ENCODE measurements at places on chromosomes 4 and X.

GRCh38 chr4:72418458-72418857, 150.6 kb downstream of the ADAMTS3 start:
- peak overlapping the region; percentile 43 for H3K27ac ChIP-seq
- H3K27me3 ChIP-seq, result no peaks in the 10 kb centered on the region
- H3K4me1 ChIP-seq, result peaks cover 14% of the 10 kb centered on the region
- DNase-seq, result no peak

DNA sequence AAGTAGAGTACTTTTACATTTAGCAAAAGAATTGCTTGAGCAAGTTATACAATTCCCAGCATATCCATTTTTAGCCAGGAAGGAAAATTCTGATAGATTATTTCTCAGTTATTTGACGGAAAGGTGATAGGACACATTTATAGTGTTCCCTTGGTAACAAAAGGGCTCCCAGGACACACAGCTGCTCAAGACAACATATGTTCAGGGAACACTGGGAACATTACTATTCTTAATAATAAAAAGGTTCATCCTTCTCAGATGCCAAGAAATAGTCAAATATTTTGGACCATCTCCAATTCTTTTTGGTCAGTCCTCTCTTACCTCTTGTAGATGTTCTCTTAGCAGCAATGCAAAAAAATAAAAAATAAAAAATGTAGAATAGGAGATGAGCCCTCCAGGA, 66.8 kb upstream of the SMAD1 start:
- peaks cover 27% of the 10 kb centered on the region for H3K27me3 ChIP-seq
- no peak overlapping the region for H3K4me3 ChIP-seq
- no peak for DNase-seq
- H3K27ac ChIP-seq, result no peak overlapping the region

DNA sequence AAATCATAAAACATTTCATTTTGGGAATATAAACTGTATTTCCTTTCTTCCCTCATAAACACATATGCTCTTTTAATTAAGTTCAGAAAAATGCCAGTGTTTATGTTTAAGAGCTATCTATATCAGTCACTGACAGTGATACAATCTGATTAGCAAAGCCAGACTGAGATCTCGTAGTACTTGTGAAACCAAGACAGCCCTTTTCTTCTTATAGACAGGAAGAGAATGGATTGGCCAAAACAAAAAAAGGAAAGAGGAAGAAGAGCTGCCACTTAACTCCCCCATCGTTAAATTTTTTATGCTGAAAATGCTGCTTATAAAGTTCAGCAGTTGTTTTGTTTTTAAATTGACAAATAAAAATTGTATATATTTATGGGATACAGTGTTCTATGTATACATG, 87.4 kb downstream of the PLAC1 start:
- H3K4me1 ChIP-seq, result peaks cover 26% of the 10 kb centered on the region
- no peak overlapping the region for H3K4me3 ChIP-seq
- no peak overlapping the region for H3K27ac ChIP-seq
- no peak for DNase-seq

GRCh38 chrX:259692-260355, 21.4 kb upstream of the PLCXD1 start:
- no peak for DNase-seq
- H3K4me3 ChIP-seq, result no peak overlapping the region
- no peaks in the 10 kb centered on the region for H3K36me3 ChIP-seq

DNA sequence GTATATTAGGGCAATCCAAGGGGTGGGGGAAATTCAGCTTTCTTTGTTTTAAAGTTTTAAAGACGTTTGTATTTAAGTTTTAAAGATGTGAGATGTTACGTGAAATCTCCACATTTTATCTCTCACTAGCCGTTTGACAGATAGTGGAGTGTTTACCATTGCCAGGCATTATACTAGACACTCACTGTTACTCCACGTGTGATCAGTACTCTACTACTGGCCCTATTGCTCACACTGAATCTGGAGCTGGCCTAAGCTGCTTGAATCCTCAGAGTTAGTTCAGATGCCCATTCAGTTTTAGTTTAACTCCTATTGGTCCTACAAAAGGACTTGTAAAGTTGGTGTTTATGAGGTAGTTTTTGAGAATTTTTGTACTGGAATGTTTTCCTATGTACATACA, 4.5 kb downstream of the ADAD1 start:
- no peaks in the 10 kb centered on the region for H3K36me3 ChIP-seq
- peaks cover 15% of the 10 kb centered on the region for H3K27me3 ChIP-seq
- DNase-seq, result no peak
- H3K27ac ChIP-seq, result no peak overlapping the region

- H3K36me3 ChIP-seq, result no peaks in the 10 kb centered on the region
- no peaks in the 10 kb centered on the region for H3K27me3 ChIP-seq
- DNase-seq, result no peak
- H3K4me1 ChIP-seq, result peaks cover 13% of the 10 kb centered on the region
- peak overlapping the region; percentile 37 for H3K27ac ChIP-seq
Observed at GRCh38 chr4:142567620-142568451, 278.3 kb downstream of the INPP4B start.

GRCh38 chr4:7960790-7961655, 21.4 kb upstream of the AFAP1 start:
- no peak overlapping the region for H3K27ac ChIP-seq
- no peaks in the 10 kb centered on the region for H3K36me3 ChIP-seq
- no peaks in the 10 kb centered on the region for H3K27me3 ChIP-seq

GRCh38 chrX:47234583-47234982, 1.8 kb downstream of the USP11 start:
- peak overlapping the region; percentile 100 for H3K27ac ChIP-seq
- no peaks in the 10 kb centered on the region for H3K27me3 ChIP-seq
- peak overlapping the region; percentile 96 for H3K4me3 ChIP-seq
- H3K4me1 ChIP-seq, result peaks cover 37% of the 10 kb centered on the region
- DNase-seq, result no peak

- no peak overlapping the region for H3K4me3 ChIP-seq
- H3K27ac ChIP-seq, result no peak overlapping the region
- no peaks in the 10 kb centered on the region for H3K4me1 ChIP-seq
Observed at GRCh38 chr4:118927974-118928373, 39.3 kb downstream of the SYNPO2 start.

- H3K27me3 ChIP-seq, result no peaks in the 10 kb centered on the region
- no peaks in the 10 kb centered on the region for H3K36me3 ChIP-seq
- no peak for DNase-seq
- no peak overlapping the region for H3K4me3 ChIP-seq
- peaks cover 12% of the 10 kb centered on the region for H3K4me1 ChIP-seq
Observed at GRCh38 chr4:138634915-138635314, 380.7 kb upstream of the NOCT start.

DNA sequence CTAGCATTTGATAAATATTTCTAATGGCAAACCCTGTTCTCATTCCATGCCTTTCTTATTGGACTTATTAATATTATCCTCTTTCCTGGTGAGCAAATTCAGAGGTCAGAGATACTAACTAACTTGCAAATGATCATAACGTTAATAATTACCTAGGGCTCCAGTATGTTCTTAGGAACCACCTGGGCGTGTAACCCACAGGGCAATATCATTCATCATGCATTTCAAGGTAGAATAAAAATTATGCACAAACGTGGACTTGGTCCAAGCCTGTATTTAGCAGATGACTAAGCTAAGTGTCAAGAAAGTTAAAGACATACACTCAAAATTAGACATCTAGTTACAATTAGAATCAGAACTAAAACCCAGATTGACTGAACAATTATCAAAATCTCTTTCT, 850.1 kb downstream of the TRIML1 start:
- DNase-seq, result no peak
- H3K4me3 ChIP-seq, result no peak overlapping the region
- peaks cover 22% of the 10 kb centered on the region for H3K4me1 ChIP-seq
- no peaks in the 10 kb centered on the region for H3K27me3 ChIP-seq

DNA sequence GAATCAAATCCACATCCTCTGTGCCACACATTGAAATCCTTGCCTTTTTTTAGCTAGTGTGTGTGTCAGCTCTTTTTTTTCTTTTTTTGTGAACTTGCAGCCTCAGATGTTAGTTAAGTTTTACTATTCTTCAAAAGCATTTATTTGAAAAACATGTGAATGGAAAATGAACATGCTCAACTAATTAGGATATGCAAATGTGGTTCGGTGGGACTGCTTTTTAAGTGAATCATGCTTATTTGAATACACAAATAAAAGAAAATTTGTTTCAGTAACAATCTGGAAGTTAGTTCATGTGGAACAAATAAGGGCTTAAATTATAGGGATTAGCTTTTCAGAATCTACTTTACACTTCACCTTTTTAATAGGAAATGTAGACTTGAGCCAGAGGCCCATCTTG, 751.5 kb upstream of the FAM241A start:
- no peaks in the 10 kb centered on the region for H3K36me3 ChIP-seq
- H3K4me3 ChIP-seq, result no peak overlapping the region
- no peaks in the 10 kb centered on the region for H3K27me3 ChIP-seq
- DNase-seq, result no peak
- no peaks in the 10 kb centered on the region for H3K4me1 ChIP-seq

DNA sequence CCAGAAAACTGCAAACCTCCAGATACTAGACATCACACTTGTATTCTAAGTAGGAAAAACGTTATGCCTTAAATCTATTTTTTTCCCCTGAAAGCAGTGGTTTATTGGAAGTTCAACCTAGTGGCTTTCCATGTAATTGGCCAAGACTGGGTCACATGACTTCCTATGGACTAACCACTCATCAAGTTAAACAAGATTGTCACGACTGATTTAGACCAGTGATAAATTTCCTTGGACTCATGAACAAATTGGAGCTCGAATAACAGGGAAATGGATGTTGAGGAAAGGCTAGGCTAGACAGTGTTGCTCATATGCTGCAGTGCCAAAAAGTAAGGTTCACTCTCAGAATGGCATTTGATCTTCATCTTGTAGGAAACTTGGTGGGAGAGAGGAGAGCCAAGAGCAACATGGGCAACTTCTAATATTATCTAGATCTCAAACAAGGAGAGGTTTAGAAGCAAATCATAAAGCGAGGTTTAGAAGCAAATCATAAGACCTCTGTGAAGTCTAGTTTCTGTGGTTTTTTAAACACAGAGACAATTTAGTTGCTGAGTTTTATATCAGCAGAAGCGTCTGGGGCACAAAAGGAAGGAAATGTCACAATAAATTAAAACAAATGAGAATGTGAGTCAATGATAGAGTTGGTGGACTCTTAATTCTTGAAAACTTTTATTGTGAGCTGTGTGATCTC, 165.6 kb upstream of the BOD1L1 start:
- no peak overlapping the region for H3K4me3 ChIP-seq
- peaks cover 4% of the 10 kb centered on the region for H3K36me3 ChIP-seq
- no peak overlapping the region for H3K27ac ChIP-seq

DNA sequence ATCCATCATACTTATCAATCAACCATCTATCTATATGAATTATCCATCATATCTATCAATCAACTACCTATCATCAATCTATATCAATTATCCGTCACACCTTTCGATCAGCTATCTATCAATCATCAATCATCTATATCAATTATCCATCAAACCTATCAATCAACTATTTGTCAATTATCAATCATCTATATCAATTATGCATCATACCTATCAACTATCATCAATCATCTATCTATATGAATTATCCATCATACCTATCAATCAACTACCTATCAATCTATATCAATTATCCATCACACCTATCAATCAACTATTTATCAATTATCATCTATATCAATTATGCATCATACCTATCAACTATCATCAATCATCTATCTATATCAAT, 70.6 kb upstream of the PPP2R3B start:
- no peaks in the 10 kb centered on the region for H3K4me1 ChIP-seq
- H3K36me3 ChIP-seq, result no peaks in the 10 kb centered on the region
- no peak overlapping the region for H3K4me3 ChIP-seq
- no peak for DNase-seq

DNA sequence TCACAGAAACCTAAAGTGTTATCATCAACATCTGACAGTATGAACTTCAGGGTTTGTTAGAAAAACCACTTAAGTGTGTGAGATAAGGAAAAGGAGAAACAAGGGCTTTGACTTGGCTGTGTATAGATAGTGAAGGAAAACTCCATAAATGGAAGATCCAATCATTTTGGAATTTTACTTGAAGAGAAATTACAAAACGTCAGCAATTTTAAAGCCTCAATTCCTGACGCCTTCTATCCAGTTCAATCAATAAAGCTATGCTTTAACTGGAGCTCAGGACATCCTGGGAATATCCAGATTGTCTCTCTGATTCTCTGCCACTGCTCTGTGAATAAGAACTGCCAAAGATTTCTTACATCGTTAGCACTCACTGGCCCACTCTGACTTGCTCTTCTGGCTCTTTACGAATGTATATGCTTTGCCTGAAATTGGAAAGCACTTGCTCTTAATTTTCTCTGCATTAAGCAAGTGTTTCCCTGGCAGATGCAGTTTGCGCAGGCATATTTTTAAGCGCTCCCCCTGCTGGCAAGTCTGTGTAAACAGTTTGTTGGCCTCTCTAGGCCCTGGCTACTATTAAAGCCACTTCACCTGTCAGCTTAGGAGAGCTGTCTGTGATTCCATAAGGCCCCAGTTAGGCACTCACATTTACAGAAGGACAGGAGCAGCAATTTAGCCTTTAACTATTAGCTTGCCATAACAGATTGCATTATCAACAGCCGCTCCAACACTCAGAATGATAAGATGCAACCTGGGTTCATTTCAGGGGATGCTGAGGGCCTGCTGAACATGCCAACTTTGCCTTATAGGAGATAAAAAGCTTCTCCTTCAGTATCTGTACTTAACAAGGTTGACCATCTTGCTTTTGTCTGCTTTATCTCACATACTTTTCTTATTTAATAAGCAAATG, 251.4 kb upstream of the DDX53 start:
- no peak overlapping the region for H3K4me3 ChIP-seq
- H3K27ac ChIP-seq, result no peak overlapping the region
- no peaks in the 10 kb centered on the region for H3K27me3 ChIP-seq
- no peaks in the 10 kb centered on the region for H3K36me3 ChIP-seq

DNA sequence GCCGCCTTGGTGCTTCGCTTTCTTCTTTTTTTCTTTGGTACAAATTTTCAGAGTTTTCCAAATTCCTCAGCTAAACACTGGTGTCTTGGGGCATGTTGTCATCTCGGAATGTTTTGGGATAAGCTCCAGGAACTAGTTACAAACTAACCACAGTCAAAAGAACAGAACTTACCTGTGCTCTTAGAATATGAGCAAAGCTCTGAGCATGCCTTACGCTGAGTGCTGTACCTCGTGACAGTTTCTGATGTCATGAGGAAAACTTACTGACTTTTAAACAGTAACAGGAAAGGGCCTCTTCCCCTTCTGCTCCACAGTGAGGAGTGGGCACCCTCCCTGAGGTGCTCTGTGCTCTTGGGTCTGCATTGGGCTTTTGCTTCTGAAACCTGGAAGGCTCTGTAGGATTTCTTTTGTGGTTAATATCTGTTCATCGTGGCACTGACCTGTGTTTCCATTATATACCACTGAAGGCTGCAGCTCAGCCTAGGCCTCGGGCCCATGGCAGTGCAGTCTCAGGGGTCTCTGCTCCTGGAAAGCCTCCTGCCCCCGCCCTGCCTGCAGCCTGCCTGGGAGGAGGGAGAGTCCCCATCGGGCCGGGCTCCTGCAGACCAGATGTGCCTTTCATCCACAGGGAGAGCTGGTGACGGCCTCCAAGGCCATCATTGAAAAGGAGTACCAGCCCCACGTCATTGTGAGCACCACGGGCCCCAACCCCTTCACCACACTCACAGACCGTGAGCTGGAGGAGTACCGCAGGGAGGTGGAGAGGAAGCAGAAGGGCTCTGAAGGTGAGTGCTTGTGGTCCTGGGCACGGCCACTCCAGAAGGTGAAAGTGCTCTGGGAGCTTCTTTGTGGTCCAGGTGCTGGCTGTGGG, 48.7 kb downstream of the NOP14 start:
- no peaks in the 10 kb centered on the region for H3K4me1 ChIP-seq
- no peak overlapping the region for H3K27ac ChIP-seq
- no peak overlapping the region for H3K4me3 ChIP-seq
- peaks cover 57% of the 10 kb centered on the region for H3K36me3 ChIP-seq
- no peak for DNase-seq

GRCh38 chrX:150364347-150365050, 1.4 kb downstream of the MAMLD1 start:
- no peaks in the 10 kb centered on the region for H3K36me3 ChIP-seq
- no peaks in the 10 kb centered on the region for H3K27me3 ChIP-seq
- H3K4me1 ChIP-seq, result peaks cover 13% of the 10 kb centered on the region
- H3K27ac ChIP-seq, result peak overlapping the region; percentile 41
- H3K4me3 ChIP-seq, result peak overlapping the region; percentile 73
